ENCODE measurements at places on chromosomes 6 and 20. TPM values are rescaled to one million over a fixed set of nuclear protein-coding genes. Genes with fewer than 3 reads are reported as not detected.
A peak's percentile ranks its signal among the peaks of the same experiment; 100 is the strongest.

ERVFRD-1 gene
- 0.04 TPM for total RNA-seq

DBNDD2 gene
- 7.3 TPM for total RNA-seq

TRIM31 gene
- not detected for total RNA-seq

DUSP15 gene
- total RNA-seq: 1.6 TPM

SMIM28 gene
- total RNA-seq: not detected

WFDC5 gene
- total RNA-seq: not detected

PRR18 gene
- 0.22 TPM for total RNA-seq

CUTA gene
- total RNA-seq: 103 TPM

DNA sequence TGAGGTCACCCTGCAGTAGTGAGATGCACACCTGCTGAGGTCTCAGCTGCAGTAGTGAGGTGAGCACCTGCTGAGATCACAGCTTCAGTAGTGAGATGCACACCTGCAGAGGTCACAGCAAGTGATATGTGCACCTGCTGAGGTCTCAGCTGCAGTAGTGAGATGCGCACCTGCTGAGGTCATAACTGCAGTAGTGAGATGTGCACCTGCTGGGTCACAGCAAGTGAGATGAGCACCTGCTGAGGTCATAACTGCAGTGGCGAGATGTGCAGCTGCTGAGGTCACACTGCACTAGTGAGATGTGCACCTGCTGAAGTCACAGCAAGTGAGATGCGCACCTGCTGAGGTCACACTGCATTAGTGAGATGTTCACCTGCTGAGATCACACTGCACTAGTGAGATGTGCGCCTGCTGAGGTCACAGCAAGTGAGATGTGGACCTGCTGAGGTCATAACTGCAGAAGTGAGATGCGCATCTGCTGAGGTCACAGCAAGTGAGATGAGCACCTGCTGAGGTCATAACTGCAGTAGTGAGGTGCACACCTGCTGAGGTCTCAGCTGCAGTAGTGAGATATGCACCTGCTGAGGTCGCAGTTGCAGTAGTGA is 20.8 kb downstream of the ZDHHC14 start:
- DNase-seq: no peak

DNA sequence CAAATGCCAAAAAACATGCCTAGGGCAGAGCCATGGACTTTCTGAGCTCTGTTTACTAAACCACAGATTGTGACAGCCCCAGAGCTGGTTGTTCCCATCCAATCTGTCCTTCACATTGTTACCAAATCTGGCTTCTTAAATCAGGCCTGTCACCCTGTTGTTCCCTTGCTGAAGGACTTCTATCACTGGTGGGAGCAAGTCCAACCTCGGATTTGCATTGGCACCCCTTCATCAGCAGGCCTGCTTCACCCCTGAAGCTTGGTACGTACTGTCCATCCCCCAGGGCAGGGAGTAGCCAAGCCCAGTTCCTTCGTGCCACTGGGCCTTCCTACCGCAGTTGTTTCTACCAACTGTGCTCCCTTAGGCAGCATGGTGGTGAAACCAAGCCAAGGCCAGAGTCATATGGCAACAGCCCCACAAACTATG is 357.3 kb upstream of the JARID2 start:
- no peak for DNase-seq

- peak; percentile 65 for DNase-seq
Observed at GRCh38 chr6:15473741-15474161, 189.1 kb downstream of the DTNBP1 start.

DNA sequence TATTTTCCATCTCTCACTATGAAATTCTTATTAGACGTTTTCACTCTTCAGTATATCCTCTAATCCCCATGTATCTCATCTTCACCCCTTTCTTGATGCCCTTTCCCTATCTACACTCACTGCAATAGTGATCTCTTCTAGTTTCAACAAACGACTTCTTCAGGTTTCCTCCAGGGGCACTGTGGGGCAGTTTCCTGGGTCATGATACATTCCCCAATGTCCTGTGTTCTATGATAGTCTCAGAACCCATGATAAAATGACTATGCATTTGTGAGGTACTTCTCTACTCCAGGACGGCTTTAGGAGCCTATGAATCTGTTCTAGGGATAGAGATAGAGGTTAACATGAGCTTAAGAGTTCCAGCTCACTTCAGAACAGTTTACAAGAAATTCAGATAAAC is 183.3 kb downstream of the FOXC1 start:
- DNase-seq: no peak

DNA sequence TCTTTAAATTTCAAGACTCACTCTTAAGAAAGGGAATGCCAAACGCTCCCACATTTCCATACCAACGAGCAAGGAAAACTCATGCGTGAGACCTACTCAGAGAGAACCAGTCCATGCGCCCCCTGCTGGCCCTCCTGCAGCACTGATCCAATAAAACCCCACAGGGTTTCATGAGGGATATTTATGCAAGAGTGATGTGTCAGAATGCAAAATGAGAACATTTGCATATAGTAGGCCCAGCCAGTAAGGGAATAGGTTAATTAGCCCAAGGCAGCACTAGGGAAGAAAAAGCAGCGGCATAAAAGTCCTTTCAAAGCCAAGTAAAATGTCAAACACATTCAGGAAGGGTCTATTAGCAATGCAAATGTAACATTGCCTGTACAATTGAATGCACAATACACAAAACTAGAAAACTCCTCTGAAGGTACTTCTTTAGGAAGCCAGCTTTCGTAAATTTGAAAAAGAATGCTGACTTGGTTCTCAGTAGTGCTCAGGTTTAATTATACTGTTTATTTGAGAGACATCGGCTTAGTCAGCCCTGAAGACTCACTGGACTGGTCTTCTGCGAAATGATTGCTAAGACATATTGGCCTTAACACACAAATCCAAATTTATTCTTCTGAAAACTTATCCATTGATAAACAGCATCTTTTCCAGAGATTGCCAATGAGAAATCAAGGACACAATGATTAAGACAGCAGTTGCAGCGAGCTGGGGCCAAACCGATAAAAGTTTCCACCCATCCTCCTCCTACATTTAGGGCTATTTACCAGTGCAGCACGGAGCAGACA is 93.2 kb downstream of the GMPR start:
- DNase-seq: peak; percentile 76

DNA sequence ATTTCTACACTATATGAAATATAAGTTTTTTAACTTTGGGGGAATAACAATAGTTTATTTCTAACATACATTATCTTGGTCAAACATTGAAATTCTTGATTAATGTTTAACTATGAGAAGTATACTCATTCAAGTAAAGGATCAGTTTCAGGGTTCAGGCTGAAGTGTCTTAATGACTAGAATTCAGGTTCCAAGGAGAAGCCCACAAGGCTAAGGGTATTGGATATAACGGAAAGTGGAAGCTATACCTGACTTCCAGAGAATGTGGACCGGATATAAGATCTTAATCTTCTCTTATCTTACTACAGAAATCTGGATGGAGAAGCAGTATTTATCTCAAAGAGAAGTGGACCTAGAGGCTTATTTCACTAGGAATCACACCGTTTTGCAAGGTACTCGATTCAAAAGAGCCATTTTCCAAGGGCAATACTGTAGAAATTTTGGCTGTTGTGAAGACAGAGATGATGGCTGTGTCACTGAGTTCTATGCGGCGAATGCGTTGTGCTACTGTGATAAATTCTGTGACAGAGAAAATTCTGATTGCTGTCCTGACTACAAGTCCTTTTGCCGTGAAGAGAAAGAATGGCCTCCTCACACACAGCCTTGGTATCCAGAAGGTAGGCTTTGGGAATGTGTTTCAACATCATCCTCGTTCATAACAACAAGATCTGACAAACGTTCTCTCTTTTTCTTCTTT is at the start of gene TINAG:
Gene TINAG (plus strand): TSS at position 153 of the 697 bp plus-strand sequence. CDS start 110 bp downstream, at position 263.
- no peak for DNase-seq

GRCh38 chr6:166005944-166006899 is 161.4 kb downstream of the TBXT start:
- DNase-seq: peak; percentile 92

- DNase-seq: peak; percentile 71
Observed at GRCh38 chr20:38685853-38686473, 38.3 kb upstream of the SLC32A1 start.

- DNase-seq: peak; percentile 35
Observed at GRCh38 chr6:53179961-53180651, 31.5 kb upstream of the GCM1 start.

DNA sequence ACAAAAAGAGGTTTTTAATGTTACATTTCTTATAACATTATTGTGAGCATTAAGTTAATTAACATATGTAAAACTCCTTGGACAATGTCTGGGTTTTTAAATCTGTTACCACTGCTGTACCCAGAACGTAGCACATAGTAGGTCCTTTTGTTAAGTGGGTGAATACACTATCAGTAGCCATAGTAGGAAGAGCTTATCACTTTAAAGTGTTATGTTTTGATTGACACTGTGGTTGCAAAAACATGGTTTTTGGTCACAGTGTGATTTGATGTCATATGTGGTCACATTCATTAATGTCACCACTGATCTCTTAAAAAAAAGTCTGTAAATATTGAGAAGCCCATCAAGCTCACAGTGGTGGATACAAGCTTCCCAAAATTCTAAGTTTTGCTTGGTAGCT is 160.7 kb downstream of the PLCB1 start:
- no peak for DNase-seq

GRCh38 chr6:44670146-44670545 is 282.6 kb downstream of the CDC5L start:
- DNase-seq: no peak

DNA sequence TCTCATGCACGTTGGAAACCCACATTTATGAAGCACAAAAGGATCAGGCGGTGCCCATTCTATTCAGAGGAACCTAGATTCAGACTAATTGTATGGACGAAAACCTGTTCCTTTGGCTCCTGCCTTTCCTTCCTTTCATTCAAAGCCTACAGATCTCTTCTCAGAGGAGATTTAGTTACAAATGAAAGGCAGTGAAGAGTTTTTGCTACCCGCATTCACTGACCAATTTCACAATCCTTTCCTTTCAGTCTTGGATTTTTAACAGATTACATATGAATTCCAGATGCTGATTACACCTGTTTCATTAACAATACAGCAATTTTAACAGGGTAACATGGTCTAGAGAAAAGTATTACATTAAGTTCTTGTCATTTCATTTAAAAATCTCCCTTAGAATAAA is 32.0 kb downstream of the TMEM242 start:
- DNase-seq: no peak

DNA sequence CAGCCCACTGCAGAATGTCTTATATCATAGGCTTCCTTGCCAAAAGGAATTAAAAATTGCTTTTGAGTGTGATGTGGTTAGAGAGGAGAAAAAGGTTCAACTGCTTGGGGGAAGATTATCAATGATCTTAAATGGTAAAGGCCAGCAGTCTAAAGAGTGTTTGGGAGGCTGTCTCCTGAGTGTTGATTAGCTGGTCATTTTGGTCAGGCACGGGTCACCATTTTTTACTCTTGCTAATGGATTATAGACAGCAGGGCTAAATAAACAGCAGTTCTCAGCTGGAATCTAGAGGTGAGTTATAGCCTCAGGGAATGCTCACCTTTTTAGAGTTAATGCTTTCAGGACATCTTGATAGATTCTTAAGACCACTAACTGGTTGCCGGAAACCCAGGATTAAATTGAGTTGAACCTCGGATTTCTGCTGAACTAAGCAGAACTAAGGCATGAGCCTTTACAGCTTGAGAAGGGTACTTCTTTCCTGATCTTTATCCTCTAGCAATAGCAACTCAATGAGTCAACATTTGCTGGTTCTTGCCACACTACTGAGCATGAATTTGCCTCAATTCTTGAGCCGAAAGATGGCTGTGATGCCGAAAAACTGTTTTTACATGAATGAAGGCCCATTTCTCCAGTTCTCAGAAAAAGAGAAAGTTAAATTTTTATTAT is 120.4 kb downstream of the LRRC1 start:
- no peak for DNase-seq

- DNase-seq: no peak
Observed at GRCh38 chr20:52724541-52724940, 247.6 kb upstream of the TSHZ2 start.

GRCh38 chr6:99967052-99967451 is 27.0 kb downstream of the MCHR2 start:
- DNase-seq: no peak

DNA sequence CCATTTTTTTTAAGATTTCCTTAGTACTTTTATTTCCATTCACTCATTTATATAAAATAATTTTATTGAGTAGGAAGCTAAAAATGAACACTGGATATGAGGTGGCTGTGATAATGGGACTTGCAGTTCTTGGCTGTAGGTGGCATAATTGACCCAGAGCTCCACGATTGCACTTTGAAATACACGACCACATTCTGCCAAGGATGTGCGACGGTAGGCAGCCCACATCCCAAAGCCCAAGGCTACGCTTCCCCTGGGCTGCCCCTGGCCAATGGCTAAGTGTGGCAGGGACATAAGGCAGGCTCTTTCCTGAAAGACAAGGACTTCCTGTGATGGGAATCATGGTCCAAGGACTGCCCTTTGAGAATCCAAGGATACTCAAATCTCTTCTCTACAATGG is 43.7 kb upstream of the ADTRP start:
- no peak for DNase-seq

DNA sequence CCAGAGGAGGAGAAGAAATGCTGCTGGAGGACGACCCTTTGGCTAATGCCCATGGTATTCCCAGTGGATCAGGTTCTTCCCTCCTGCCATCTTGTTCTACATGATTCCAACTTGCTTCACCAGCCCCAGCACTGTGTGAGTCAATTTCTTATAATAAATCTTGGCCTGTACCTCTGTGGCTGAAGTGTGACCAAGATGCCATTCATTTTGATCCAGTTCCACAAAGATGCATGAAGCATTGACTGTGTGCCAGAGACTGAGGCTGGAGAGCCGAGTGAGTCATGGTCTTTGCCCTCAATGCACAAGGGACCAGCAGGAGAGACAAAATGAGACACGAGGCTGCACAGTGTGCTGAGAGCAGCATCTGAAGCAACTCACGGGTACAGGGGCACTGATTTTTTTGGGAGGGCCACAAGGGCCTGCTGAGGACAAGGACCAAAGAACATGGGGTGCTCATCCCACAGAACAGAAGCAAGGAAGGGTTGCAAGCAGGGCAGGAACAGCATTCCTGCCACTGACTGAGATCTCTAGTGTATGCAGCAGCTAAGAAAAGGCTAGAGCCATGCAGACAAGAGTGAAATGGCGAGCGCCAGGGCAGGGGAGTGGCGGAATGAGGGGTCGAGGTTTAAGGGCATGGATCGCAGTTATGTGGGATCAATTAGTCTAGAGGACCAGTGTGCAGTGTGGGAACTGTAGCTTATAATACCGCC is 207.0 kb downstream of the THBS2 start:
- DNase-seq: no peak

DNA sequence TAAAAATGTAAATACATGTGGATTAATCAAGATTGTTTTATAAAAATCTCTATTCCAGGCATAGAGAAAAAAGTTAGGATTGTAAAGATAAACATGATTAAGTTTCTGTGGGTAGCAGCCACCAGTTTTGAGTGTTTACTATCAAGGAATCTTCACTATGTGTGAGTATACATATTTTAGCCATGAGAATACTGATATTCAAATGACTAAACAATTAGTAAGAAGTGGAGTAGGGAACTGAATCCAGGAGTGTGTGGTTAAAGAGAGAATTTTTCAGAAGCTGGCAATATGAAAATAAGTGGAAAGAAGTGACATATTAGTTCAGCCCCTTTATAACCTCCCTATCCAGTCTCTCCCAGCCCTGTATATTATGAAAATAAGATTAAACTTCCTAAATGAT is 10.3 kb downstream of the ELOVL2 start:
- DNase-seq: no peak

- no peak for DNase-seq
Observed at GRCh38 chr6:152508477-152508876, 128.7 kb downstream of the SYNE1 start.

GRCh38 chr6:64622944-64623343 is 987.3 kb downstream of the PHF3 start:
- no peak for DNase-seq

GRCh38 chr6:133317704-133318103 is 76.5 kb downstream of the EYA4 start:
- DNase-seq: no peak

GRCh38 chr6:33075568-33076405 is at the start of gene HLA-DPB1:
TSS of gene HLA-DPB1 (plus strand) at chr6:33075990. CDS start at chr6:33076042, 52 bp downstream.
- peak; percentile 81 for DNase-seq
